AG04450 (cell line): ENCODE measurements at places on chromosomes 16 and 17.

DNA sequence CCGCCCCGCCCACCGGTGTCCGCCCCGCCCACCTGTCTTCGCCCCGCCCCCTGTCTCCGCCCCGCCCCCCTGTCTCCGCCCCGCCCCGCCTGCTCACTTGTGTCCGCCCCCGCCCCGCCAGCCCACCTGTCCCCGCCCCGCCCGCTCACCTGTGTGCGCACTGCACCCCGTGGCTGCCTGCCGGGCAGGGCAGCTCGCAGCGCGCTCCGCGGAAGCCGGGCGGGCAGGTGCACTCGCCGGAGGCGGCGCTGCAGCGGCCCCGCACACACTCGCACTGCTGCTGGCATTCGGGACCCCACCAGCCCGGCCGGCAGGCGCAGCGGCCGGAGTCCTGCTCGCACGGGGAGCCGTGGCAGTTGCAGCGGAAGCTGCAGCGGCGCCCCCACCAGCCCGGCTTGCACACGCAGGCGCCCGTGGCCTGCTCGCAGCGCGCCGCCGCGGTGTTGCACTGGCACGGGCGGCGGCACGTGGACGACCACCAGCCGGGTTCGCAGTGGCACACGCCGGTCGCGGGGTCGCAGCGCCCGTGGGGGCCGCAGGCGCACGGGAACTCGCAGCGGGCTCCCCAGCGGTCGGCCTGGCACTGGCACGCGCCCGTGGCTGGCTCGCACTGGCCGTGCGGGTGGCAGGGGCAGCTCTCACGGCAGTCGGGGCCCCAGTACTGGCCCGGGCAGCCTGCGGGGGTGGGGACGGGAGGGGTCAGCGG is 2.1 kb downstream of the SCARF1 start:
- no peak for DNase-seq

- no peak for DNase-seq
Observed at GRCh38 chr17:30565073-30565935, 88.1 kb downstream of the GOSR1 start.

- no peak for DNase-seq
Observed at GRCh38 chr16:87953308-87954215, 2.3 kb downstream of the BANP start.

- DNase-seq: no peak
Observed at GRCh38 chr17:32143527-32143870, 1.2 kb downstream of the RHOT1 start.

DNA sequence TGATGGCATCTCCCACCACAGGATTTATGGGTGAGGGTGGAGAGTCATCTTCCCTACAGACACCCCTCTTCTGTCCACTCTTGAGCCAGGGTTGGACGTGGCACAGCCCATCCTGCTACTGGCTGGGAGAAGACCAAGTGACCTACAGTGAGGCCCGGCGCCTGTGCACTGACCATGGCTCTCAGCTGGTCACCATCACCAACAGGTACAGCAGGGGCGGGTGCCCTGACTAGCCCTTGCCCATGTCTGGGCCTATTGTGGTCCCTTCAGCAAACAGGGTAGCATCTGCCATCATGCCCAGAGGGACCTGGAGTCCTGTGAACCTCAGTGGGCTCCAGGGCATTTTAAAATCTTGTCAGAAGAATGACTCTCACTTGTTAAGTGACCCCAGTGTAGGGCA is 48.2 kb downstream of the MRC2 start:
- DNase-seq: no peak

GRCh38 chr16:5820472-5820871 is 722.9 kb upstream of the EEF2KMT start:
- no peak for DNase-seq

DNA sequence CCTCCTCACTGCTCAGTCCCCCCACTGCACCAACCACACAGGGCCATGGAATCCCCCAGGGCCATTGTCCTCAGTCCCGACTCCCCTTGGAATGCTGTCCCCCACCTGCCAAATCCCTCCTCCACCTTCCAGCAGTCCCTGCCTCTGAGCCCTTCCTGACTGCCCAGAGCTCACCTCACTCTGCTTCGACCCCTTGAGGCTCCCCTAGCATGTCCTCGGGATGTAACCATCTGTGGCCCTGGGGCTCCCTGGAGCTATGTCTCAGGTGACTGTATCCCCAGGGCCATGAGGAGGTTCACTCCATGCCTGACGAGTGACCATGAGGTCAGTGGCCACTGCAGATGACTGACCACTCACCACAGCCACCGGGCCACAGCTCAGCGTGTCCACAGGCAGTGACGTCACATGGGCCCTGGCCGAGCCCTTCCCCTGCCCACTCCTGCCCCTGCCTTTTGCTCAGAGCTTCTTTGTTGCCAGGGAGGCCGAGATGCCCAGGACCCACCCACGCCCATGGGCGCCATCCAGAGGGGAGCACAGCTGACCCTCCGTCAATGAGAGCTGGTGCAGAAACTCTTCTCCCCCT is 7.7 kb upstream of the PIEZO1 start:
- no peak for DNase-seq

DNA sequence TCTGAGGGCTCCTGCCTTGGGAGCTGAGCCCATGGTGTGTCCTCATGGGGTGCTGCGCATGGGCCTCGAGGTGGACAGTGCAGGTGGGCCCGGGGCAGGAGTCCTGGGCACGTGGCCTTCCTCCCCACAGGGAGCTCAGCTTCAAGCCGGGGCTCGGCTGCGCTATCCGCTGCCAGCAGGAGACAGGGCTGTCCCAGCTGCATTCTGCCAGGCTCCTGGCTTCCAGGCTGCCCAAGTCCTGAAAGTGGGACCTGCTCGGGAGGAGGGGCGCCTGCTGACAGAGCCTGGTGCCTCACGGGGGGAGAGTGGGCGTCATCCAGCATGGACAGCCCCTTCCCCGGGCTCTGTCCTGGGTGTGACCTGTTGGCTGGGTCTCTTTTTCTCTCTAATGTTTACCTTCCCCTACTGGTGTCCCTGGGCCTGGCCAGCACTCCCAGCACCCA is 7.1 kb downstream of the TRAF7 start:
- DNase-seq: no peak

GRCh38 chr17:49439305-49439672 is 24.6 kb upstream of the PHB1 start:
- no peak for DNase-seq

GRCh38 chr17:46001390-46002310 is 2.6 kb downstream of the STH start:
- DNase-seq: no peak

GRCh38 chr17:13594762-13595598 is 6.7 kb downstream of the HS3ST3A1 start:
- peak; percentile 82 for DNase-seq

GRCh38 chr17:69503711-69504110 is 89.2 kb downstream of the MAP2K6 start:
- no peak for DNase-seq

DNA sequence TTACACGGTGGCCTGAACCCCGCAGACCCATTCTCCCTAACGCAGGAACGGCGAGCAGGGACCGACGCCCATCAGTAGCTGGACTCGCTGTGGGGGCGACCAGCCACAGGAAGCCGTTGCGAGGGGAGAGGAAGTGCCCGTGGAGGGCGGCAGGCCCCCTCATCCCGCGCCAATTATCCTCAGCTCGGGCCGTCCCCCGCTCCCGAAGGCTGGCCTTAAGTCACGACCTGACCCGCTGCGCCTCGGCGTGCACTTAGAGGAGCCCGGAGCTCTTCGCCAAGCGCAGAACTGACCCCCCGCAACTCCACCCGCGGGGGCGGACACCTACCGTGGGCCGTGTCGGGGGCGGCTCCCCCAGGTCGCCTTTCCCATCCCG is 401 bp downstream of the ARL16 start:
- no peak for DNase-seq

- DNase-seq: peak; percentile 48
Observed at GRCh38 chr16:29710227-29711219, 31.5 kb downstream of the QPRT start.

GRCh38 chr17:57911834-57912673 is 43.2 kb downstream of the CUEDC1 start:
- DNase-seq: no peak

DNA sequence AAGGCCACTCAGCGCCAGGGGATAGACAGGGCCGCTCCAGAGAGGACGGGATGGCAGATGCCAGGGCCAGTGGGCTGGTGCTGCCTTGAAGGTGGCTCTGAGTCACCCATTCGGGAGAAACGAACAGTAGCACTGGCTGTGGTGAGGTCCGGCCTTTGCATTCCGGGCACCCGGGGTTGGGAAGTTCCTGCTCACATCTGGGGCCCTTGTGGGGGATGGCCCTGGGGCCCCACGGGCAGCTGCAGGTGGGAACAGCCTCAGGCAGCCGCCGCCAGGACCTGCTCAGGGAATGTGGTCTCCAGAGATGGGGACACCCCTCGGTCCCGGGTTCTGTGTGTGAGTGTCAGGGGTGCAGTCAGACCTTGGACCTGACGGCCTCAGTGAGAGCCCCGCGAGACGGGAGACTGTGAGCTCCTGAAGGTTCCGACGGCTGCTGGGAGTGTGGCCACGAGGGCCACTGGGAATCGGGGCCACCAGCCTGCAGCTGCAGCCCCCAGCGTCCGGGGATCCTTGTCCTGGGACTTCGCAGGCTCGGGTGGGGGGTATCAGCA is 1.4 kb downstream of the CBFA2T3 start:
- DNase-seq: no peak

- DNase-seq: no peak
Observed at GRCh38 chr17:33929181-33929724, 325.8 kb upstream of the CCL2 start.
